ENCODE measurements at places on chromosomes 1 and 21.

GRCh38 chr21:35053356-35054096 is 4.4 kb upstream of the RUNX1 start:
- no peak for DNase-seq

- DNase-seq: no peak
Observed at GRCh38 chr1:1431845-1432273, 3.6 kb upstream of the VWA1 start.

DNA sequence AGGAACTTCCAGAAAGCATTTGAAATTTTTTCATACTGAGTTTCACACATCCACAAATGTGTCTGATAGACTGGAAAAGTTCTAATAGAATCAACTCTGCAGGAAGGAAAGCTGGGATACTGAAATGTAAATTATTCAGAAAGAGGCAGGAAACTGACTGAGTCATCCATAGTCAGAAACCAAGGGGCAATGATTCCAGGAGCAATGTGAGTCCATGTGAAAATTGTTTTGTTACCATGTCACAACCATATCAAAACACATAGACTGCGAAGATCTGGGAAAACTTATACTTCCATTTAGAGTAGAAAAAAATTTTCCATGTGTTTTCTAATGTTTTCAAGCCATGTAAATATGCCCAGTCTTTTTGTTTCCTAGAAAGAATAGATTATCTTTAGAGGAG is 142.3 kb upstream of the TMPRSS15 start:
- no peak for DNase-seq

GRCh38 chr1:215958841-215959240 is 391.7 kb downstream of the KCTD3 start:
- no peak for DNase-seq

DNA sequence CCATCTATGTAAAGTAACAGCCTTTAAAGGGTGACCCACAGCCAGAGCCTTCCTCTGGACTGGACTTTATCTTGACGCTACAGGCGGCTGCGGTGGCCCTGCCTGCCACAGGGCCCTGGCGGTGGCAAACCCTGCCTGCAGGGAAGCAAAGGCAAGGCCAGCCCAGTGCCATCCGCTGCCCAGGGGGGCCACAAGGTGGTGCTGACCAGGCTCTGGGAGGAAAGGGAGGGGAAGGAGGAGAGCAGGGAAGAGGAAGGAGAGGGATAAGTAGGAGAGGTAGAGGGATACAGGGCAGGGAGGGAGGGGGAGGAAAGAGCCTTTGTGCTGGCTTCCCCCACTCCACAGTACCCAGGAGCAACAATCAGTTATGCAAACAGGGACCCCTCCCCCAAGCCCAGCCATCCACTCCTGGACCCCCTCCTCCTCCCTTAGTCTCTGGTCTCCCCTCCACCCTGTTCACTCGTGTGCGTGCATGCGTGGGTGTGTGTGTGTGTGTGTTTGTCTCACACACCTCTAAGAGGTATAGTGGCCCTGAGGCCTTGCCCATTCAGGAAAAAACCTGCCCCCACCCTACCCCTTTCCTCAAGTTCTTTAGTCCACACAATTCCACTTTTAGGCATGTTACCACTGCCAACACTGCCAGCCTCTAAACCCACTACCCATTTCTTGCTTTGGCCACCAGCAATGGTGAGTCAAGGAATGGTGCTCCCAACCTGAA is 30.3 kb downstream of the SSBP3 start:
- no peak for DNase-seq

GRCh38 chr1:103266036-103266435 is 157.7 kb upstream of the COL11A1 start:
- DNase-seq: no peak

DNA sequence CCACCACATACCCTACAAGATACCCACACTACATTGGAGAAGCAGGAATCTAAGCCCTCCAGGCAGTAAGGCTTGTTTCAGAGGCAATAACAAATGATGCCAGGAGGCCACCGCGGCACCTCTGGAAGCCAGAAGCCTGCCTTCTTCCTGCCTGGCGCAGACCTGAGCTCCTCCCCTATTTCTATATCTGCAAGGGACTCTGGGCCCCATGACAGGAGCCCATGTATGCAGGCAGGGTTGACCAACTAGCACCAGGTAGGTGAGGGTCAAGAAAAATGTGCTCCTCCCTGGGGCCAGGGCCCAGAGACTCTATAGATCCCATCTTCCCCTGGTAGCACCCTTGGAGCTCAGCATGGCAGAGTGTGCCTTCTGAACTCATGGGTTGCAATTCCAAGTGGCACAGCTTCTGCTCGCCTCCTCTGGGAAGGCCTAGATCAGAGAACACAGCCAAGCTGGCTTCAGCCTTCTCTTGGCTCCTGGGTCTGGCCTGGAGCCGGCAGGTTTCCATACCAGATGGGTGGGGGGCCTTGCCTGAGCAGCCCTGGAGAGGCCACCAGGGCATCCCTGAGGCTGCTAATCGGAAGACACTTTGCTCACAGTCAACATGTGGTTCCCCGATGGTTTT is 85.1 kb downstream of the STUM start:
- DNase-seq: no peak

GRCh38 chr1:241250465-241250864 is 106.5 kb downstream of the RGS7 start:
- DNase-seq: no peak

- DNase-seq: peak; percentile 85
Observed at GRCh38 chr1:77759071-77760028, at the start of gene USP33. TSS of gene USP33 (minus strand) at chr1:77759852. CDS start at chr1:77741697, 18,155 bp downstream.

- no peak for DNase-seq
Observed at GRCh38 chr1:14929547-14930246, 223.8 kb upstream of the TMEM51 start.

DNA sequence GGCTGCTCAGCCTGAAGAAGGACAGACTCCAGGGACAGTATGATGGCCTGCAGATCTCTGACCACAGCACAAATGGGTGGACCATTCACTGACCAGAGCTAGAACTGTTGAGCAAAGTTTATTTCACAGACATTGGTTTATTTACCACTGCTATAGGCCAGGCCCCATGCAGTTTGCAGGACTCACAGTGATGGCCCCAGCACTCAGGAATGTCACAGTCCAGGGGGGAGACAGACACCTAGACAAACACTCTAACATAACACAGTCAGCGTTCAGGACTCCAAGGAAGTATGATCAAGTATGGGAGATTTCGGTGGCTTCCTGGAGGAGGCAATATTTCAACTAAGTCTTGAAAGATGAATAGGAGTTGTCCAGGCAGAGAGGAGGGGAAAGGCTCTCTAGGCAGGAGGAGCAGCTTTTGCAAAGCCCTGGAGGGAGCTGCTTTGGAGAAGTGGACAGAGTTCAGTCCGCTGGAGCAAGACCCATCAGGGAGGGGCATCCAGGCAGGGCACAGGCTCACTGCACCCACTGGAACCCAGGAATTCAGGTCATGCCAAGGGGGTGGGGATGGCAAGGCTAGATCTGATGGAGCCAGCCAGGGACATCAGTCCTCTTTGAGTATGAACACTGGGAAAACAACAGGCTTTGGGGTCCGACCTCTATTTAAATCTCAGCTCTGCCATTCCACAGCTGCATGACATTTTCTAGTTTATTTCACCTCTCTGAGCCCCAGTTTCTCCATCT is 454.3 kb downstream of the MATN1 start:
- DNase-seq: no peak

- no peak for DNase-seq
Observed at GRCh38 chr1:57327336-57327735, 96.5 kb downstream of the DAB1 start.

DNA sequence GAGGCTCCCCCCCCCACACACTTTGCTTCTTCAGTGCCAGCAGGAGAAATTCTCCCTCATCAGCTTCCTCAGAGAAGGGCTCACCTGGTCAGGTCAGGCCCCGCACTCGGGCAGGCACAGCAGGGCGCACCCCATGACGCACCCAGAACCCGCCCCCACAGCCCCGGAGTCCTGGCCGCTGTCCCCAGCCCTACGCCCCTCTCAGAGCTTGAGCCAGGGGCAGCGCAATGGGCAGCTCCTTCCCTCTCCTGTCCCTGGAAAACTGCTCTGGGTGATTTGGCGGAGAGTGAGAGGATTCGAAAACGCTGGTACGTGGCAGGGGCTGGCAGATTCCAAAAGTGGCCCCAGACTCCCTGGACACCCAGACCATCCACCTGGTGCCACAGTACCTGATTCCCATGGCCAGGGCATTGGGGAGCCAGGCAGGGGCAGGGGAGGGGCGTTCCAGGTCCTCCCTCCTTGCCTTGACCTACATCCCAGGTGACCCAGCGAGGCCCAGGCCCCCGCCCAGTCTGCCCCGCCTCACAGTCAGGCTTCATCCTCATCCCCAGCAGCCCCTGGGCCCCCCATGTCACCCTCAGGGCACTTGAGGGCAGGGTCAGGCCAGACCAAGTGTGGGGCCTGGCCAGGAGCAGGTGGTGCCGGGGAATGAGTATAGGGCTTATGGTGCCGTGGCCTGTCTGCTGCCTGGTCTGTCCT is 23.7 kb downstream of the RRP1 start:
- DNase-seq: no peak

GRCh38 chr21:45601551-45601950 is 42.0 kb upstream of the PCBP3 start:
- DNase-seq: no peak

DNA sequence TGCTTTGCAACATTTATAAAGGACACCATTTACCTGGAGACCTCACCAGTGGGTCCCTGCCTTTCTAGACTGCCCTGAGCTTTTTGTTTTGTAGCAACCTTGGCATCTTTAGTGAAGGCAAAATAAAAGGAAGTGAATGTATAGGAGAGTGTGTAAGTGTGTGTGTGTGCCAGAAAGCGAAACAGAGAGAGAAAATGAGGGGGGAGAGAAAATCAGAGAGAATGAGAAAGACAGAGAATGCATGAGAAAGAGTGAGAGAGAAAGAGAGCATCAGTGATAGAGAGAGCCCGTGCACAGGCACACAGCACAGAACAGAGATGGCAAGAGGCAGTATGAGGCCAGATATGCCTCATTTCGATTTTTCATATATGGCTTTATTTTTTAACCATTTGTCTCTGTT is 57.5 kb downstream of the HSD3B1 start:
- no peak for DNase-seq

GRCh38 chr21:15319727-15320126 is 254.9 kb upstream of the NRIP1 start:
- no peak for DNase-seq
